Right lung (tissue), 10 donors: ENCODE measurements at places on chromosomes 1 and 21. TPM values are rescaled to one million over a fixed set of nuclear protein-coding genes. Genes with fewer than 3 reads are reported as not detected.

DNA sequence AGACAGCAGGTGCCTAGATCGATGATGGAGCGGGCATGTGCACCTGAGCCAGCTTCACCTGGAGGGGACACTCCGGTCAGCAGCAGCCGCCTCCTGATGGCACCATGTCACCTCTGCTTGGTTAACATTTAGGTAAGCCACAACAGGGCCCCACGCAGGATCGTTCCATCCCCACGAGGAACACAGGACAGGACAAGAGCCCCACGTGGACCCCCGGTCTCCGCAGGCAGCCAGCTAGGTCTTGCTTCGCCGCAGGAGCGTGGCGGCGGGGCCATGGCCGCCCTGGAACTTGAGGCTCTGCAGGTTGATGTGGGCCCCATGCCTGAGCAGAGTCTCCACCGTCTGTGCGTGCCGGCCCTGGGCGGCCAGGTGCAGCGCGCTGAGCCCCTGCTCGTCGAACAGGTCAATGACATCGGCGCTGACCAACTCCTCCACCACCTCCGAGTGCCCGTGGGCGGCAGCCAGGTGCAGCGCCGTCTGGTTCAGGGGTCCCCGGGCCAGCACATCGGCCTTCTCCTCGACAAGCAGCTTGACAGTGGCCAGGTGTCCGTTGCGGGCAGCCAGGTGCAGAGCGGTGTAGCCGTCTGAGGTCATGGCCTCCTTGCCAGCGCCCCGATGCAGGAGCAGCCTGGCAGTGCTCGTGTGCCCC, 26.1 kb downstream of the RIPK4 start:
- DNase-seq: no peak

GRCh38 chr1:86464819-86465218, 3.9 kb upstream of the CLCA1 start:
- DNase-seq: no peak

C1orf115 gene
- 20.8 TPM for polyA plus RNA-seq

- peak; percentile 48 for DNase-seq
Measured at GRCh38 chr1:66542811-66543767, 9.1 kb downstream of the SGIP1 start.

DNA sequence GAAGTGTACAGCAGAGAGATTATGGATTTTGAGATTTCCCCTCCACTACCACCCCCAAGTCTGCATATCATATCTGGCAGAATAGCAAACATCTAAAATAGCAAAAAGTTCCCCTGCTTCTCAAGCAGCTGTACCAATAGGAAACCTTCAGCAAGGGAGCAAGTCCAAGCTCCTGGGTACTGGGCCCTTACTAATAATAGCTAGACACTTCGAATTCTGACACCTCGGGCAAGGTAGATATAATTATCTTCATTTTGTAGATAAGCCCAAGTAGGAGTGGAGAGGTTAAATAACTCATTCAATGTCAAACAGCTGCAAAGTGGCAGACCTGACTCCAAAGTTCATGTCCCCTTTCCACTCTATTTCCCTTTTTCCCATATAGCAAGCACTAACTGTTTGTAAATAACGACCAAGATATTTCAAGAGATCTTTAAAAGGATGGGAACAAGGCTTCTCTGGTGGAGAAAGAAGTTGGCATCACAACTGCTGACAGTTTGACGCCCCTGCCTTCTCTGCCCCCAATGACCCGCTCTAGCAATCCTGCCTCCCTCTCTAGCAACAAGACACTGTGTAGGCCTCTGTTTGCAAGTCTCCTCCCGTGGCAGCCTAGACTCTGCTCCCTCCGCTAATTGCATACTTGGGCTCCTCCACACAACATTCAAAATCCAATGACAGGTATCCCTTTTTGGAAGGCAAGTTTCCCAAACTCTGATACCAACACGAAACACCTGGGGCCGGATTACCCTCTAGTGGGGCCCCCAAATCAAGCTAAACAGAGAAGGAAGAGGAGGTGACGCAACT, 18.7 kb upstream of the ADAR start:
- peak; percentile 20 for DNase-seq
